ENCODE measurements at places on chromosomes 2 and 18. TPM values are rescaled to one million over a fixed set of nuclear protein-coding genes. Genes with fewer than 3 reads are reported as not detected.

- no peak overlapping the region for H3K27ac ChIP-seq
- no peaks in the 10 kb centered on the region for H3K36me3 ChIP-seq
- H3K27me3 ChIP-seq, result no peaks in the 10 kb centered on the region
These were observed 66.4 kb downstream of the UBE2E3 start for GRCh38 chr2:181046833-181047232.

Gene AGXT
- 0.39 TPM for total RNA-seq

DNA sequence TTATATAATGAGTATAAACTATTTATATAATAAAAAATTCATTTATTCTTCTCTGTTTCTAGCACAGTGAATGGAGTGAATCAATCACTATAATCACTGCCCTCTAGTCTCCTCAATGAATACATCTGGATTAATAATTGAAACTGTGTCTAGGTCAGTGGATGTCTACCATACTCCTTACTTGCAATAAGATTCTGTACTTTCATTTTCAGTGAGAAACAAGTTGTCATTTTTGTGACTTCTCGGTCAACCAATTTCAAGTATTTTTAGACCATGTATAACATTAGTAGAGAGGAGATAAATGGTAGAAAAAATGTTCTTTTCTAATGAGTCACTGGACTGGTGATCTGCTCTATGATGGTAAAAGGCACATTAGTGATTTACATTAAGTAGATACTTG, 799.6 kb upstream of the CHAC2 start:
- H3K27me3 ChIP-seq, result no peaks in the 10 kb centered on the region
- no peaks in the 10 kb centered on the region for H3K4me1 ChIP-seq
- DNase-seq, result no peak

DNA sequence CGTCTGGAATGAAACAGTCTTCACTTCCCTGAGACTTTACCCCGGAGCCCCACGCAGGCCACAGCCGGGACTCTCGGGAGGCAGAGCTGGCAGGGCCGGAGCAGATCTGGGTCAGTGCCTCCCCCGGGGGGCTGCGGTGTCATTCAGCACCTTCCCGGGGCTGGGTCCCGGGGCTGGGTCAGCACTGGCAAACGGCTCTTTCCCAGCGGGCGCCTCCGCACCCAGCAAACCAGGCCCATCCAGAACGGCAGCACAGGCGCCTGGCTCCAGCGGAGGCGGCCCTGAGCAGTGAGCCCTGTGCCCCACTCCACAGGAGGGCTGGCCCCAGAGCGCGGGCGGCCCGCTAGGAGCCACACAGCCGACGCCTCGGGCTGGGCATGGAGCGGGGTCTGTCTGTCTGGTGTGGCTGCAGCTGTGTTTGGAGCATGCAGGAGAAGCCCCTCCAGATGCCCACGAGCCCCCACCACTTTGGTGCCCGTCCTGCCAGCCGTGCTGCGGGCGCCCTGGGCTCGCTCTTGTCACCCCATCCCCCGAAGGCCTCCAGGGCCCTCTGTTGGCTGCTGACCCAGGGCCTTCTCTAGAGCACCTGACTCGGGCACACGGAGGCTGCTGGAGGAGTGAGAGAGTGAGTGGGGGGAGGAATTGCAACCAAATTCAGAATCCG, 132.1 kb upstream of the CTDP1 start:
- no peaks in the 10 kb centered on the region for H3K36me3 ChIP-seq
- no peak overlapping the region for H3K27ac ChIP-seq
- DNase-seq, result no peak
- H3K27me3 ChIP-seq, result no peaks in the 10 kb centered on the region
- H3K4me1 ChIP-seq, result no peaks in the 10 kb centered on the region

- H3K36me3 ChIP-seq, result no peaks in the 10 kb centered on the region
- peaks cover 33% of the 10 kb centered on the region for H3K4me1 ChIP-seq
- H3K27ac ChIP-seq, result no peak overlapping the region
- H3K27me3 ChIP-seq, result no peaks in the 10 kb centered on the region
These were observed 44.6 kb downstream of the FOSL2 start for GRCh38 chr2:28437149-28437835.

DNA sequence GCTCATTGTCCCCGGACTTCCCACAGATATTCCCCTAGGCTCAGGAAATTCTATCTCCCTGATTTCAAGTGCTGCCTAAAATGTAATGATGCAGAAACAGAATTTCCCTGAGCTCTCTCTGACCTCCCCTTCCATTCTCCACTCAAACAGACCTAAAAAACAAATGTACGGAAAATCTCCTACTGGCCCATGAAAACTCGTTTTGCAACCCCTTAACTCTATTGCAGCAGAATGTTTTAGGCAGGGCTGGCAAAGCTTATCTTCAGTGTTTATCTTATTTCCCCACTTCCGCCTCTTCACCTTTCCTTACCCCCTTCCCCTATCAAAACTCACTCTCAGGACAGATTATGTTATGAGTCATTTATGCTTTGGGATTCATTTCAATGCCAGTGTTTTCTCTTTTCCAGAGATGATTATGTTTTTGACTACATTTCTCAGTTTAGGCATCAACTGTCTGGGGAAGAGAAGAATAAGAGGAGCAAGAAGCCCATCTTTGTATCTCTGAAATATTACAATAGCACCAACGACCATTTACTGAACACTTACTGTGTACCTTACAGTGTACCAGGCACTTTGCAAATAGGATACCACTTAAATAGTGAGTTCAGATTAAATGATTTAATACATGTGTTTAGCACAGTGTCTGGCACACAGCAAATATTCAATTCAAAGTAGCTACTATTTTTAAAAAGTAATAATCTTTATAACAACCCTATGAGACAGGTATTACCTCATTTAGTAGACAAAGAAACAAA, 53.9 kb upstream of the STPG4 start:
- peak; percentile 71 for DNase-seq
- no peaks in the 10 kb centered on the region for H3K36me3 ChIP-seq
- peaks cover 17% of the 10 kb centered on the region for H3K4me1 ChIP-seq
- H3K27me3 ChIP-seq, result no peaks in the 10 kb centered on the region

Gene LYPD6
- 9.0 TPM for total RNA-seq

DNA sequence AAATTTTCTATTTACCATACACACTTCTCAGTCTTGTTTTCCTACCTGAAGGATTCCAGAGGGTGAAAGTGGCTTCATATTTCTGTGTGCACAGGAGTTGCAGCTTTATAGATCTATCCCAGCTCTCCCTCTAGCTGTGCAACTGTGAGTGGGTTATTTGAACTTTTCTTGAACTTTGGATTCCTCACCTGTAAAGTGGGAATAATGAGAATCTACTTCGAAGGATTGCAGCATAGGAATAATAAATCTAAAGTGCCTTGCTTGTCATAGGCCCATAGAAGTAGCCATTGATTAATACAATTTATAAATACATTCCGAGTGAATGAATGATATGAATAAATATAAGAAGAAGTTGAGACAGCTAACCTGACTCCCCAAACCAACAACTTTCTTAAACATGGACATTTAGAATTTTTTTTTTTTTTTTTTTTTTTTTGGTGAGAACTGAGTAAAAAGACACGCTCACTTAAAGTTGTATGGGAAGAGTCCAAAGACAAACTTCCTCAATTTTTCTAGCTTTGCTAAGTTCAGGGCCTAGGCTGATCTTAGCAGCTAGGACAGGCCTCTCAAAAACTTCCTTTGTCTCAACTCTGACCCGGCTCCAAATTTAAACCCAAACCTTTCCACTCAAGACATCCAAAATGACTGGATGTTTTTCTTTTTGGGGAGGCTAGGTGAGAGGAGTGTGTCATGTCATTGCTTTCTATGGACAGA, 203.3 kb upstream of the FBXO11 start:
- peak overlapping the region; percentile 72 for H3K27ac ChIP-seq
- peaks cover 64% of the 10 kb centered on the region for H3K4me1 ChIP-seq
- no peaks in the 10 kb centered on the region for H3K27me3 ChIP-seq
- no peaks in the 10 kb centered on the region for H3K36me3 ChIP-seq
- no peak for DNase-seq
- no peak overlapping the region for H3K4me3 ChIP-seq

Gene ALK
- total RNA-seq, result not detected

DNA sequence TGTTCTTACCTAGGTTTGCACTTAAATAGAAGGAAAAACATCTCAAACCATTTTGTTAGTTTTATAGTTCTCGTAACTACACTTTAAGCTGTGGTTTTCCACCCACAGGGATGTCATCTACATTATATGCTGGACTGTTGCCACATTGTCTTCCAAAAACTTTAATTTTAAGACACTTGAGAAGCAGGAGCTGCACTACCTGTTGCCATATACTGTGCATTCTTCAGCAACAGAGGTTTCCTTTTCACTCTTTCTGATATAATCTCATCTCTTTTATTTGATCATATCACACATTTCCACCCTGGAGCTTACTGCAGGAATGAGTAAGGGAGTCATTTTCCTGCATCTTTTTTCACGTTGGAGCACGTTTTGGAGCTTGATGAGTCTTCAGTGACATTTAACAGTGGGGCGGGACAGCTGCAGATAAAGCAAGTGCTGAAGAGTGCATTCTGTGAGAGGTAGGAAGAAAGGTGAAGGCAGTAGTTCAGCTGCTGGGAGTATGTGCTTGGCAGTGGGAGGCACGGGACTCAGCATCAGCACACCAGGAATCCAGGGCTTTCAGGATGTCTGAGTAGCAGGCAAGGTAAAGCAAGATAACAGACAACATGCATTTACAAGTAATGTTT, 3.8 kb downstream of the LIMS1 start:
- no peaks in the 10 kb centered on the region for H3K36me3 ChIP-seq
- H3K27me3 ChIP-seq, result no peaks in the 10 kb centered on the region
- peak overlapping the region; percentile 71 for H3K27ac ChIP-seq
- H3K4me1 ChIP-seq, result peaks cover 47% of the 10 kb centered on the region
- H3K4me3 ChIP-seq, result no peak overlapping the region

DNA sequence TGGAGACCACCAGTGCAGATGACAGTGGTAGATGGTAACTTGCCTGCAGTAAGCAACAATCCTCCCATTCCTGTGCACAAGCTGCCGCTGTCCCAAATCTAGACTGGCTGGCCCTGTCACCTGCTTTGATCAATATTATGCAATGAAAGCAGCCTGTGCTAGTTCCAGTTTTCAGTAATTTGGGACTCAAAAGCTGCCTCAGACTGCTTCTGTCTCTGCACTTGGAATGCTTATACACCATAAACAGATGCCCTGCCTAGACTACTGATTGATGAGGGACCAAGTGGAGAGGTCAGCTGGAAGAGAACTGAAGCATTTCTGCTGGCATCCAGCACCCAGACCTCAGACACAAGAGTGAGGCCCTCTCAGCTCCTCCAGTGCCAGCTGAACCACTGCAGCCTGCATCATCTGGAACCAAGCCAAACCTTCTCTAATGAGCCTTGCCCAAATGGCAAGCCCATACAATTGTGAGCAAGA, 24.9 kb downstream of the CCBE1 start:
- no peak overlapping the region for H3K4me3 ChIP-seq
- DNase-seq, result no peak
- no peaks in the 10 kb centered on the region for H3K27me3 ChIP-seq
- no peak overlapping the region for H3K27ac ChIP-seq
- H3K36me3 ChIP-seq, result no peaks in the 10 kb centered on the region

GRCh38 chr2:169365029-169365480, 2.7 kb upstream of the LRP2 start:
- H3K27ac ChIP-seq, result peak overlapping the region; percentile 75
- DNase-seq, result no peak

Gene CHRNA1
- not detected for total RNA-seq

All from Caco-2 (cell line).